ENCODE measurements at places on chromosomes 3 and 15.

DNA sequence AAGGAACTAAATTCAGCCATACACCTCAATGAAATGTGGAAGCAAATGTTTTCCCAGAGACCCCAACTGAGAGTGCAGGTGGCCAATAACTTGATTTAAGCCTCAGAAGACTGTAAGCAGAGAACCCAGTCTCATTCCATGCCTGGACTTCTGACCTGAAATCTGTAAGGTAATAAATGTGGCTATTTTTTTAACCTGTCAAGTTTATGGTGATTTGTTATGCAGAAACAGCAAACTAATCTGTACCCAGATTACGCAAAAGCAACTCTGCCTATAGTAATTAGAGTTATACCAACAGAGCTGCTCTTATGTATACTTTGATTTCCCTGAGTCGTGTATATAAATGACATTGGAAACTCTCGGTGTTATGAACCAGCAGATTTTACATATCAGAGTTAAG lies 534.0 kb upstream of the NAALADL2 start:
- DNase-seq, result no peak

- DNase-seq, result no peak
Measured at GRCh38 chr3:88957711-88958439, 149.5 kb upstream of the EPHA3 start.

GRCh38 chr15:89766357-89767311 lies 9.5 kb upstream of the MESP2 start:
- DNase-seq, result no peak

DNA sequence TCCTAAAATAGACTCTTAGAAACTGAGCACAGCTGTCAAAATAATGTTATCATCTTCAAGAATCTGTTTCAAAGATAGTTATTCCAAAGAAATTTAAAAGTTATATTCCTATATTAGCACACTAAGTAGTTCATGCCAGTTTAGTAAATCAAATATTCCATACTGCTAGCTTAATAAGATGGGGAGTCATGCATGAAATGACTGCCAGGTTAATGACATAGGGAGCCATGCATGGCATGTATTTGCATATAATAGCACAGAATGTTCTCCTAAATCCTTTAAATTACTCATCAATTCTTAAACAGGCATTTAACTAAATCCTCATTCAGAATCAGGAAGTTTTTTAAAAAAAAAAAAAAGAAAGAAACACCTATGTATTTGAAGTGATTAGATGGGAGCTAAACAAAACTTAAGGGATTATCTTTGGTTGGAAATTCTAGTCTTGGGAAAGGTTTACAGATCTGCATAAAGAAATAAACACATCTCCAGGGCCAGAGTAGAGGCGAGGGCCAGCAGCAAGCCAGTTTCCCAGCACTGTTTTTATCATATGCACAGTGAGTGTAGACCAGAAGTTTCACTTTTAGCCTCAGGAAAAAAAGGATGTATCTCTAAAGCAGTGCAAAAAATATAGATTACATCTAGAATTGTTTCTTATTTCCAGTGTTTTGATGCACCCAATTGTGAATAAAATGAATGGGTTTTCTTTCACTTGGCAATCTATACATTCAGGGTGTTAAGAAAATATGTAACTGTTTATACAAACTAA lies 366.4 kb upstream of the AGTR1 start:
- DNase-seq, result no peak

GRCh38 chr3:99895703-99896441 lies 78.2 kb downstream of the CMSS1 start:
- no peak for DNase-seq

DNA sequence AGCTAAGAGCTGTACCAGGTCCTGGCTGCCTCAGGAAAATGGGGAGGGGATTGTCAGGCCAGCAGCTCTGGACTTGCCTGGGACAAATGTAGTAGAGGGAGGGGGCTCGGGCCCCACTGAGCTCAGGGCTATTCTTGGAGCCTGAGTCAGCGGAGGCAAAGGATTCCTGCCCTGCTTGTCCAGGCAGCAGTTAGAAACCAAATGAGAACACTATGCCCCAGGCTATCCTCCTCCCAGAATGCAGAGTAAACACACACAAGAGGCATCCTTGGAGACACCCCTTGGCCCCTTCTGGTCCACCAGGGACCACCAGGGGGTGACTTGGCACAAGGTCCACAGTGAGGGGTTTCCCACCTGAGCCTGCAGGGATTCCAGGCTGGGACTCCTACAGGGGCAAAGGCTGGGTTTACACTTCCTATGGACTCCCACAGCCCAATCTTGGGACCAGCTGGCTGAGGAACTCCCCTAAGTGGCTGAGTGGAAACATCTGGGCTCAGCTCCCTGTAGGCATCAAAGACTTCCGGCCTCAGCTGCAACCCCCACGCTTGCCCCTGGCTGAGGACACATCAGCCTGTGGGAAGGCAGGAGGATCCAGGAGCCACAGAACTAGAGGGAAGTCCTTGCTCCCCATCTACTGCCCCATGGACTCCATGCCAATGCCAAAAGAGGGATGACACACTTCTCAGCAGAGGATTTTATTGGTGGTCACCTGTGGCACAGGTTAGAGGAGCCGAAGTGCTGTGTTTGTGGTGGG lies 3.4 kb upstream of the COL7A1 start:
- DNase-seq, result no peak

DNA sequence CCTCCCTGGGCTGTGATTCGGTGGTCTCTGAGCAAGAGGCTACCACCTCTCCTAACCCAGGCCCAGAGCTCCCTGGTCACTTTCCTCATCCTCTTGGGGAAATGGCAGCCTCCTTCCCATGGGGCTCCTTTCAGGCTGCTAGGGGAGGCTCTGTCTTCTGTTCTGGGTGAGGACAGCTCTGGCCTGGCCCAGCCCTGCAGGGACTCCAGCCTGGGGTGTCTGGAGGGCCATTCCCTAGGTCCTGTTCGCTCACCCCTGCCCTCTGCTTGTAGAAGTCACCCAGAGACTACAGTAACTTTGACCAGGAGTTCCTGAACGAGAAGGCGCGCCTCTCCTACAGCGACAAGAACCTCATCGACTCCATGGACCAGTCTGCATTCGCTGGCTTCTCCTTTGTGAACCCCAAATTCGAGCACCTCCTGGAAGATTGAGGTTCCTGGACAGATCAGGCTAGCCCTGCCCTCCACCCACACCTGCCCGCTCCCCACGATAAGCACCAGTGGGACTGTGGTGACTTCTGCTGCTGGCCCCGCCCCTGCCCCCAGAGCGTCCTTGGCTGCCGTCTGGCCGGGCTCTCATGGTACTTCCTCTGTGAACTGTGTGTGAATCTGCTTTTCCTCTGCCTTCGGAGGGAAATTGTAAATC lies 30.9 kb downstream of the PRKCD start:
- DNase-seq, result no peak

DNA sequence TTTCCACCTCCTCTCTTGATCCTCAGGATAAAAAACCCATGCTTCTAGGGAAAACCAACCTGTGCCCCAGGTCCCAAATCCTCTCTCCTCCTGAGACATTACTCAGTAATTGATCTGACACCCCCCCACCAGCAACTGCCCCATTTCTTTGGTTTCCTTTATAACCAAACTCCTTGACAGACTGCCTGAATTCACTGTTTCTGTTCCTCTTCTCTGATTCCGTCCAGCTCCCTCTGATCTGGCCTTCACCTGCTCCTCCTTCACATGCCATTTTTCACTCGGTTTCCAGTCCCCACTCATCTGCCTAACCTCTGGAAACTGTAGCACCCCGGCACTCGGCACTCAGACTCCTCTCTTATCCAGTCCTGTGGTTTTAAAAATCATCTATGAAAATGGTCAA lies 2.1 kb downstream of the CCDC51 start:
- DNase-seq, result no peak

- DNase-seq, result no peak
Measured at GRCh38 chr3:196774191-196774820, 34.6 kb downstream of the PAK2 start.

GRCh38 chr15:88472225-88472624 lies 4.7 kb downstream of the MRPS11 start:
- DNase-seq, result no peak

GRCh38 chr3:105368566-105369499 lies 2.1 kb downstream of the ALCAM start:
- peak; percentile 86 for DNase-seq

GRCh38 chr15:68663526-68663925 lies 84.7 kb downstream of the CORO2B start:
- DNase-seq, result no peak

DNA sequence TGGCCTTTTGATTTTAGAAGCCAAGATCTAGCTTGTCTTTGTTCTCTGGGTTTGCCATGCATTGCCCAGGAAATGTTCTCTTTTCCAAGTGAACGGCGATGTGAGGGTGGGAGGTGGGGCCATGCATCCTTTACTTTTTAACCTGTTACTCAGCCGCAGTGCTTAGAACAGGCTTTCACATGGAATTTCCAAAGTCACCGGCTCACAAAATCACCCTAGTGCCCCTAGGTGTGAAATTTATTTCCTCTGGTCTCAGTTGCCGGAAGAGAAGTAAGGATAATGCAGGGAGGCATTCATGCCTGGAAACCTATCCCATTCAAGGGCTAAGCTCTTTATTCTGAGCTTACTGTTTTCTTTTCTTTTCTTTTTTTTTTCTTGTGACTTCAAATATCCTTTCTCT lies 93.2 kb downstream of the CACNA2D3 start:
- DNase-seq, result no peak

- DNase-seq, result peak; percentile 1
Measured at GRCh38 chr15:49421991-49422390, 1.1 kb upstream of the FGF7 start.

GRCh38 chr15:49697121-49697520 lies 76.3 kb downstream of the DTWD1 start:
- no peak for DNase-seq

GRCh38 chr3:14237457-14237856 lies 58.8 kb downstream of the LSM3 start:
- DNase-seq, result no peak

DNA sequence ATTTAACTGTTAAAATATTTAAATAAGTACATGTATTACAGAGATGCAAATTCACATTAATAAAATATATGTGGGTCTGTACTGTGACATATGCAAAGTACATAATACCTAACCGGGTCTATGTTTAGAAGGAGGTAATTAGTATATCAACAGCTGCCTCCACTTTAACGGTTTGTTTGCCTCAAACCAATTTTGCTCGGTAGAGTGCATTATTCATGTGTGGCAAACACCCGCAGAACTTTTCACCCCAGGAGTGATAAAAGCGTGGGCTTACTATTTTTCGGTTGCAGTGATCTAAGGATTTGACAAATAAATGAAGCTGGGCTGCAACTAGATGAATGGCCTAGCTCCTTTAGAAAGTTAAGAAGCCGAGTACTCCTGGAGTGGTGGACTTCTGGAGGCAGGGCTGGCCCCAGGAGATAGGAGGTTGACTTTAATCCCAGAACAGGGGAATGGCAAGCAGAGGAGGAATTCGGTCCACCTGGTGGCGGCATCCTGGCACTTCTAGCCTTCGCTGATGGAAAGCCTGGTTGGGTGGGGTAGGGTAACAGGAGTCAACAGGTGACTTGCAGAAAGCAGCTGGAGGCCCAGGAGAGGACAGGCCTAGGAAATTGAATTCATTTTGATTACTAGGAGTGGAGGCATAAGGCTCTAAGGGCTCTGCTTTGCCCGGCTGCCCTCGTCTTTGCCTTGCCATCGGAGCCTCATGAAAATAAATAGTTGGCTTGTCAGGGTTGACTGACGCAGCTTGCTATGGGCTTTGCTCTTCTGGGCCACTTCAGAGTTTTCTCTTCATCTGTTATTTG lies 2.4 kb downstream of the SLCO3A1 start:
- no peak for DNase-seq

GRCh38 chr3:154242766-154243165 lies 81.5 kb downstream of the DHX36 start:
- DNase-seq, result no peak

GRCh38 chr15:69736161-69736560 lies 283.5 kb downstream of the RPLP1 start:
- no peak for DNase-seq

- DNase-seq, result no peak
Measured at GRCh38 chr3:131807822-131808221, 227.0 kb downstream of the CPNE4 start.

DNA sequence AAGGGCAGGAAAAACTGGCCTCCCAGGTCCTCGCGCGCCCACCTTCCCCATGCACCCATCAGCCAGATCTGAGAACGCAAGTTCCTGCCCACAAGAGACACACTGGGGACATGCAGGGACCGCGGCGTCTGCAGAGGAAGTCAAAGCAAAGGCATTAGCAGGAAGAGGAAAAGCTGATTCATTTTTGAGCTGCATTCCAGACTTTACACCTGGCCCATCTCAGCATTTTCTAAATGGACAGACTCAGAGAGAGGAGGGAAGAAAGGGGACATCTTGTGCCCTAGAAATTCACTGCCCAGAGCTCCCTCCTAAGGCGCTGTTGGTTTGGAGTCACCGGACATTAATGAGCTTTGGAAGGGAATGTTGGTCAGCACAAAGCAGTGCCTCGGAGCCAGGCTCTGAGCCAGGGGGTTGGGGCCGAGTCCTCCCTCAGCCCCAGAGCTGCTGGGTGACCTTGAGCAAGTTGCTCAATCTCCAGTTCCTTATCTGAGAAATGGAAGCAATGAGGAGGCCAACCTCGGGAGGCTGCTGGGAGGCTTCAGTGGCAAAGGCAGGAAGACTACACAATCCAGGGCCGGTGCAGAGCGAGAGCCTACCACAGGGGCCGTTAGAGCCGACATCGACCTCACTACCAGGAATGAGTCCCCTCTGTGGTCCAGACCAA lies 150.5 kb upstream of the IQSEC1 start:
- DNase-seq, result no peak

GRCh38 chr3:150739877-150740645 lies 22.9 kb downstream of the SIAH2 start:
- DNase-seq, result no peak

DNA sequence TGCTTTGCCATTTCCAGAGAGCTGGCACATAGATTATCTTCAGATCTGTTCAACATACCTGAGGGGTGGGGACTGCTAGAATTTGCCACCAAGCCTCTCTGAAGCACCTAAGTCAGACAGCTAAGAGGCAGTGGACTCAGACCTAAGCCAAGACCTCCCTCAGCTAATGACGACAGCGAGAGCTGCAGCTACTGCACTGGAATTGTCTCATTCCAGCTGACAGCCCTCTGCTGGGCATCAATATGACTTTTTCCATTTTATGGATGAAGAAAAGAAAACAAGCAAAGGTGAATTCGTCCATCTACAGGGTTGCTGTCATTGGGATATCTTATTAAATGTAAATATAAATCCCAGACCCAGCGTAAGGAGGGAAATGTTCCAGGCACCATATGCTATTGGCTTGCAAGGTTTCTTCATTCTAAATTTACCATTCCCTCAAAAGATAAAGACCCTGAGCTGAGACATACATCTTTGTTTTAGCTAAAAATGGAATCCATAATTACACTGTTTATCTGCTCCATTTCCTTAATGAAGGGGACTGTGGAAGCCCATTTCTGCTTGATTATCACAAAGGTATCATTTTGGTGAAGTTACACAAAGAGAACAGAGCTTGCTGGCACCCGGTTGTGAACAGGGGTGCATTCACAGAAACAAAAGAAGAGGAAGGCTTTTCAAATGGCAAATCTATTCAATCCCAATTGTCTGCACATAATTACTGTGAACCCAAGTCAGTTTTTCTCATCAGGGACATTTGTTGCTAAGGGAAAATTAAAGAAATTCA lies 85.5 kb upstream of the LRTM1 start:
- no peak for DNase-seq
